ENCODE measurements at places on chromosomes 1 and 21.

DNA sequence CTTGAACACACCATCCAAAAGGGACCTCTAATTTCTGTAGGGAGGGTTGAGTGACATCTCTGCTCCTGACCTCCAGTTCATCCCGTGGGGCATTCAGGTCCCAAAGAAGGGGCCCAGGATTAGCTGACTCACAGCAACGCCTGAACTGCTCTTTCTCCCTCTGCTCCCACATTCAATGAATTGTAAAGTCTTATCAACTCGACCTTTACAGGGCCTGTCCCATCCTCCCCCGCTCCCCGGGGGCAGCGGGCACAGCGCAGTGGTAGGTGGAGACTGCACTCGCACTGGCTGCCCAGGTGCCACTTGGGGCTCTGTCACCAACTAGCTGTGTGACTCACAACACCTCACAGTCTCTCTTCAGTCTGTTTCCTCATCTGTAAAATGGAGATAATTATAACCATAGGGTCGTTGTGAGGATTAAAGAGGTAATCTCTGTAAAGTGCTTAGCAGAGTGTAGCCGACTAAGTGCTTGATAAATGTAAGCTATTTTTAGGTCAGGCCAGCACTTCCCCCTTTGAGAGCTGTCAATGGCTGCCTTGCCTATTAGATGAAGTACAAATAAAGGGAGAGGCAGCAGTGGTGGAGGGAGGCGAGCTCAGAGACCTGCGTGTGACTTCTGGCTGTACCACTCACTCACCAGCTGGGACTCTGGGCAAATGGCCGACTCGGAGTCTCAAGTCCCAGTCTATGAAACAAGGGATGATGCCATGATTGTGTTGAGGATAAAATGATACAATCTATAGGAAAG is 637 bp upstream of the MYBPHL start:
- DNase-seq = no peak

GRCh38 chr1:60036856-60037460 is 36.6 kb downstream of the C1orf87 start:
- DNase-seq = no peak

- DNase-seq = no peak
Measured at GRCh38 chr1:228156515-228156881, 6.8 kb downstream of the GJC2 start.

DNA sequence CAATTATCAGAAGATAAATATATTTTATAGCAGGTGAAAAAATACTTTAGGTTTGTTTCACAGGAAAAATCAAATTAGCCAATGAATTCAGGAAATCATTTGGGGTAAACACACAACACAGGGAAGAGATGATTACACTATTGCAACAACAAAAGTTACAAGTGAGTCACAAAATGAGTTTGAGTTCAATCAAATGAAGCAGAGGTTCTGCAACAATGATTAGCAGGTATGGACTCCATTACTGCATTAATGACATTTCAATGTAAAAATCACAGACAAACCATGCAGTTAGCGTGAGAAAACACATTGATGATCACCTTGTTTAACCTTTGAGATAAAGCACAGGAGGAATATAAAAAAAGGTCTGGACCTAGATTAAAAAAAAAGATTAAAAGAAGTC is 9.7 kb downstream of the ADGRL4 start:
- DNase-seq = no peak

- DNase-seq = no peak
Measured at GRCh38 chr1:41372600-41372993, 11.4 kb downstream of the FOXO6 start.

- no peak for DNase-seq
Measured at GRCh38 chr1:57061369-57061768, 95.6 kb upstream of the C8B start.

DNA sequence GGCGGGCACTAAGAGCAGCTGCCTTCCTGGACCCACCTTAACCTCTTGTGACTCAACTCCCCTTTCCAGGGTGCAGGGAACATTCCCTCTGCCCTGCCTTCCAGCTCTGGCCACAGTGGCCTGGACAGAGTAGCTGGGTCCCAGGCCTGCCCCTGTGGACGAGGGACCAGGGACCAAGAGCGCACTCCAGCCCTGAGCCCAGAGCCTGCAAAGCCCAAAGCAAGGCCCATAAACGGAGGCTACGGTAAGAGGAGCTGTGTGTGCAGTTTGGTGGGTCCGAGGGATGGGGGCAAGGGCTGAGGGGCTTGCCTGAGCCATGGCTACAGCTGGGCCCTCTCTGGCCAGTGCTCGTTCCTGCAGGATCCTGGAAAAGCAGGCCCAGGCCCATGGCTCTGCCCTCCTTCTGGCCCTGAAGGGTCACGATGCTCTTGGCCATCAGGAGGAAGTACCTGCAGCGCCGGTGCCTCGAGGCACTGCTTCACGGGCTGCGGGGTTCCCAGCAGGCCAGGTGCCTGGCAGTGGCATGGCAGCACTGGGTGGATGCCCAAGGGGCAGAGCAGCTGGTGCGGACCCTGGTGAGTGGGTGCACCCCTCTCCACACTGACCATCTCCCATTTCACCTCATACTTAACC is 17.8 kb downstream of the MTHFR start:
- no peak for DNase-seq

DNA sequence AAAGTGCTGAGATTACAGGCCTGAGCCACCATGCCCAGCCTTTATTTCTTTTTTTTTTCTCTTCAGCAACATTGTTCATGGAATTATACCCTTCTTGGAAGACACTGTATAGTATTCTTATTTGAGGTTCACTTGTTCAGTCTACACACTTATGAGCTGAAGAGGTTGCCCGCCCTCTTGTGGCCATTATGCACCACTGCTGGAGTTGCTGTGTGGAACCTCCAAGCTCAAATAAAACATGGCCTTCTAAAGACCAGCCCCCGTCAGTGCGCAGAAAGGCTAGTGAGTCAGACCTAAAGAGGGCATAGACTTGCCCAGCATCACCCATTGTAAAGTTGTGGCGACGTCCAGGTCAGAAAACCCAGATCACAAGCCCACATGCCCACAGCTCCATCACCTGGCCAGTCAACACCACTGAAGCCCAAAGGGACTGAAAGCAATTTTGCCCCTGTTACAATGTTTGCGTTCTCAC is 20.4 kb downstream of the LURAP1 start:
- DNase-seq = peak; percentile 86

GRCh38 chr1:41835485-41835884 is 83.2 kb downstream of the HIVEP3 start:
- DNase-seq = no peak

DNA sequence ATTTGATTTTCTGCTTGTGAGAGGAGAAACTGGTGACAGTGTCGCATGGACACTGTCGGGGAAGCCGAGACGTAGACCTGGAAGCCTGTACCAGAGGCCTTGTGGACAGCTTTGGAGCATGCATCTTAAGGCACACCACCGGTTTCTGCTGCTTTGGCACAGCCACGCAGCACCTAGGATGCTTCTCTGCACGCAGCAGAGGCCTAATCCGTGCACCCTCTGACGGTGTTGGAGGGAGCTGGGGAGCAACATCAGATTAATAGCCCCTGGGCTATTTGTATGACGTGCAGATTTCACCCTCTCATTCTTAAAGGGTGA is 30.3 kb downstream of the TEX35 start:
- DNase-seq = no peak

DNA sequence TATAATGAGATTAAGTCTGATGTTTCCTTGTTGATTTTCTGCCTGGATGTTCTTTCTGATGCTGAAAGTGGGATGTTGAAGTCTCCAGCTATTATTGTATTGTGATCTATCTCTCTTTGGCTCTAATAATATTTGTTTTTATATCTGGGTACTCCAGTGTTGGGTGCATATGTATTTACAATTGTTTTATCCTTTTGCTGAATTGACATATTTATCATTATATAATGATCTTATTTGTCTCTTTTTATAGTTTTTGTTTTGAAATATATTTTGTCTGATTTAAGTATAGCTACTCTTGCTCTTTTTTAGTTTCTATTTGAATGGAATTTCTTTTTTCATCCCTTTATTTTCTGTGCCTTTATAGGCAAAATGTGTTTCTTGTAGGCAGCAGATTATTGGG is 522.2 kb upstream of the NEGR1 start:
- no peak for DNase-seq

- DNase-seq = no peak
Measured at GRCh38 chr1:246306415-246307037, 200.6 kb downstream of the SMYD3 start.

DNA sequence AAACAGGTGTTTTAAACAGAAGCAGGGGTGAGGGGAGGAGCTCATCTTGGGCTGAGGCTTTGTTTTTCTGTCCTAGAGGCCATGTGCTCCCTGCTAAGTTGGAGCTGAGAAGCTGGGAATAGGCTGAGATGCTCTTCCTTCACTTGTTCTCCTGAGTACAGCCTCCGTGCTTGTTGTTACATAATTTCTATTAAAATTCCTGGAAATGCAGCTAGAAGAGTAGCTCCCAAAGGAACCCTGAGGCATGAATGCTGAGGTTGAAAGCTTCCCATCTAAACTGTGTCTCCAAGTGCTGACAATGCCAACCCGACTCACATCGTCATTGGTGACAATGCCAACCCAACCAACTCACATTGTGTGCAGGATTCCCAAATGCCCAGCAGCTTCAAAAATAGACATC is 12.6 kb upstream of the ITPKB start:
- no peak for DNase-seq

DNA sequence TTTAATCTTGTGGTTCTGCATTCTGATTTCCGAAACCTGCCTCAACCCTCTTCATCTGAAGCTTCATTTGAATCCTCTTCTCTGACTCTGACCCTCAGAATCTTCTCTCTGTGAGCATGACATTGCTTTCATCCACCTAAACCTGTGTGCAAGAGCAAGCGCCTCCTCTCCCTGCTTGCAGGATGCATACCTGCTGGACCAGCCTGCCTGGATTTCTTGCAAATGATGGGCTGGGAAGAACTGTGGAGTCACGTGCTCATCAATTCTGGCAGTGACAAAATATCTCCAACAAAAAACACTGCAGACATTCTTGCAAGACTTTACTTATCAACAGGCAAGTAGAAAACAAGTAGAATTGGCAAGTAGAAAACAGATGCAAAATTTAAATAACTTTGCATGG is 20.8 kb upstream of the SLC35F3 start:
- DNase-seq = no peak

DNA sequence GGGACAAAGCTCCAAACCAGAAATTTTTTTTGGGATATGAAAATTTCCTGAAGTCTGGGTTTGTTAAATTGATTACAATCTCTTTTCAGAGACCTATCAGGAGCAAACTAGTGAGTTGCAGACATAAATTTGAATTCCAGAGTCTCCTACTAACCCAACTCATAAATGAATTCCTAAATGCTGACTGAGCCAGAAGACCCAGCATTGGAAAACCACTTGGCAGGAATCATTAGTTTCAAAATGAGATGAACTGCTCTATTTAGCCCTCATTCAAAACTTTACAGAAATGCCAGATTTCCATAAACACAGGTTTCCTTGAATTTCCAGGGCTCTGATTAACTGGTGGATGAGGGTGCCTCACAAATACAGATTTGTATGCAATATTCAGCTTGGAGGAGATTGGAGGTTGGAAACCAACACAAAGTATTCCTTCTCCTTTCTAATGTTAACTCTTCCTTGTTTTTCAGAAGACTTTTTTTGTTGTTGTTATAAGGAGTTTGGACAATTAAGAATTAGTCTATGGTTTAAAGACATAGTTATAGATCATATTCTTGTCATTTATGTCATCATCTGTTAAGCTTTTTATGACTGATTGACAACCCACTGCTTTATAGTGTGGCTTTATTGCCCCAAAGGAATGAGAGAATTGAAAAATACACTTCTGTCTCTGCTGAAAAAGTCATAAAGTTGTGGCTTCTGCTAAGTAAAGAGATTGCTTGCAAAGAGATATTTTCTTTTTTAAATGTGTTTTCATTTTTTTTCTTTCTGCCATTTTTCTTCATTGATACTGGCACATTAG is 222.8 kb downstream of the HLX start:
- DNase-seq = no peak

DNA sequence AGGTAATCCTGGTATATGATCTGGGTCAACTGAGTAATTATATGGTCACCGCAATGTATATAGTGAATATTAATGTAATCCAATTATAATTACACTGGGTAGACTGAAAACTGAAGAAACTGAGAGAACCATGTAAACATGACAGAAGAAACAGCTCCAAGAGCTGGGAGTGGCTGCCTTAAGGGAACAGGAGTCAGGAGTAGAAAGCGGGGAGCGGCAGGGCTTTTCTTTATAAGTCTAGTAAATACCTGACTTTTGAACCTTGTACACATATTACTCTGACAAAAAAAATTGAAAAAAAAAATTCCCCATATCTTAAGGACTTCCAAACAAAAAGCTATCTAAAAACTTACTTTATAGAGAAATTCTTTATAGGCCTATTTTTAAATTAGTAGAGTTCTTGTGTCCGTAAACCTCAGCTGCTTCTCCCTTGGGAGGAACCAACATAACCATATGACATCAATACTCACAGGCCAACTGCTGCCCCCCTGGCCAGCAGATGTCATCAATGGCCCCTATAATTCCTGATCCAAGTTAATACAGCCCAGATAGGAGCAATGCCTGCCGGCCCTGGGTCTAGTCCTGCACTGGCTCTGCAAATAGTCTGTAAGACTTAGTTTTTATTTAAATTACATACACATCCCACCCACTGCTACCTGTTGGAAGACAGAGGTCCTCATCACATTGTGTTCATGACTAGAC is 33.8 kb downstream of the THAP3 start:
- DNase-seq = no peak

- DNase-seq = no peak
Measured at GRCh38 chr1:154856049-154856448, 14.0 kb downstream of the KCNN3 start.

DNA sequence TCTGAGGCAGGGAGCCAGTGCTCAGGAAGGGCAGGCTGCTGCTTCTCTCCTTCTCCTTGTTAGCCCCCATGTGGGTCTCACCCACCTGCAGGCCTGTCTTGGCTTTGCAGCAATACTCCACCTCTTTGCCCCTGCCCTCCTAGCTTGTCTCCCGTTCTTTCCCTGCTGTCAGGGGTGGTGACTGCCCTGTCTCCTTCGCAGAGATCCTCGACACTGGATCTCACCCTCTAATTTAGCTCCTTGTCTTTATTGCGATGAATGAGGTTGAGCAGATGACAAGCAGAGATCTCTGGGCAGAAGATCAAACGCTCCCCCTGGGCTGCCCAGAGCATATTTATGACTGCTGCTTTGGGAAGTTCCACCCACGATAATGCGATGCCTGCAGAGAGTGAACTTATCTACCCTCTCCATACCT is 199.2 kb downstream of the ROR1 start:
- DNase-seq = no peak

GRCh38 chr1:100323419-100324106 is 28.7 kb upstream of the CDC14A start:
- no peak for DNase-seq

DNA sequence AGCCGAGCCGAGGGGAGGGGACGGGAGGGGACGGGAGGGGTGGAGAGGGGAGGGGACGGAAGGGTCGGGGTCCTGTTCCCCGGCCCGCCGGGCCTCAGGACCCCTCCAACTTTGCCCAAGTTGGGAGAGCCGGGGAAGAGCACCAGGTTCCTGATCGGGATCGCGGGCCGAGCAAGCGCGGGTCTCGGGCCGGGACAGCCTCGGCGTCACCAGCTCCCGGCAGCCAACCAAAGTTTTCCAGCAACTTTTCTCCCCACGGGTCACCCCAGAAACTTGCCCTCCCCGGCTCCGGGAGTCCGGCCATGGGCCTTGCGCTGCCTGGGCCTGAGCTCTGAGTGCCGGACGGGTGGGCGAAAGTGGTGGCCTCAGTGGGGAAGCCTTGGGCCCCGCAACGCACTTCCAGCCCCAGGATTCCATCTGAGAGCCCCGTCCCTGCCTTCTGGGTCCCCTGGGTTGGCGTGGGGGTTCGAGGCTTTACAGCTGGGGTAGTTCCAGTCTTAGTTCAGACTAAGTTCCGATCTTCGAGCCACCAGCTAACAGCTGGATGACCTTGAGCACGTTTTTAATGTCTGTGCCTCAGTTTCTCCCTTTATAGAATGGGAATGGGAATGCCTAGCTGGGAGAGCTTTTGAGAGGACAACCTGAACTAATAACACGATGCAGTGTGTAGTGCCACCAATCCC is 458 bp downstream of the ZC3H12A start:
- DNase-seq = no peak
